NCI-H774 (cell line): ENCODE measurements at places on chromosomes 12 and 14.

DNA sequence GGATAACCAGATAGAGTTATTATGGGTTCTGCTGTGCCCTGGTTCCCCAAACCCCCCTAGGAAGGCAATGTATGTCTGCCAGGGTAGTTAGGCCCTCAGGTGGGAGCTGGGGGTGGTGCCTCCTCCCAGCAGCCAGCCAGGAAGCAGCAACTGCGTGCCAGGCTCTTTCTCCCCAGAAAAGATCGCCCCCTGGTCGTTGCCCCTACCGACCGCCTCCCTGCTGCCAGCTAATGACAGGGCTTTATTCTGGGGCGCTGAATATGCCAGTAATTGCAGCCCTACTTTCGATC, 36.3 kb downstream of the IQSEC3 start:
- no peak for DNase-seq

- peak; percentile 77 for DNase-seq
These were observed 228.1 kb upstream of the AMIGO2 start for GRCh38 chr12:47307680-47308399.

DNA sequence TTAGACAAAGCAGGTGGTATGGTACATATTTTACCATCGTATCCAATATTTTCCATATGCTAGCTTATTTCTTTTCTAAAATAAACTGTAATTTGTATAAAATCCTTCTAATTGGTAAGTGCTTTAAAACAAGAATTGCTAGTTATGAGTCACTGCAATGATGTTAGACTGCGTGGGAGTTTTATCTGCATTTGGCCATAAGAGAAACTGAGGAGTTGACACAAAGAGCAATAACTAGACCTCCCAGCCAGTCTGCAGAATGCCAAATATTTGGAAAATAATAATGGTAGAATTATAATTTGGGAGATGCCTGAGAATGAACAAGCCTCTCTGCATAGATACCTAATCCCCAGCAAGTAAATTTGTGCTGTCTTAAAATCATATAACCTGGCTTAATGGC, 61.7 kb upstream of the PTPRR start:
- no peak for DNase-seq

DNA sequence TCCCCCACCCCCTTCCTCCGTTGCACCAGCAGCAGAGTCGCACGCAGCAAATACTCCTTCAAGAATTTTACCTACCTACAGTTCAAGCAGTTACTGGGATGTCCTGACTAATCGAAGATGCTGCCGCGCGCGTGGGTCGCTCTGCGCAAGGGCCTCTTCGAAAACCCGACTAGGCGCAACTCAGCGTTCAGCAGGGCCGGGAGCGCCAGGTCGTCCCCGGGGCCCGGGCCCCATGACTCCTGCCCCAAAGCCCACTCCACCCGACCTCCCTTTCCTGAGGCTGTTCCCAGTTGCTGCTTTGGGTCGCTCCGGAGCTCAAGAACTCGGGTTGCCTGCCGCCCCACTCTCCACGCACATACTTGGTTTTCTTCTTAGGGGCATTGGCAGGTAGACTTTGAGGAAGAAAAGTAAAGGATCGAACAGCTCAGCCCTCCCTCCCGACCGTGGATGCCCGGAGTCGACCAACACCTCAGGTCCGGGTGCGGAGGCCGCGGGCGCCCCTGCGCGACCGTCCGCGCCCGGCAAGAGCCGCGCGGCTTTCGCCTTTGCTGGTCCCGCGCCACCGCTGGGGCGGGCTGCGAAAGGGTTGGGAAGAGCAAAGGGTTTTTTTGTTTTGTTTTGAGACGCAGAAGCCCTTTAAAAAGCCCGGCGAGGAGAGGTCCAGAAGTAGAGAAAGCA, 1.9 kb downstream of the BMP4 start:
- no peak for DNase-seq

GRCh38 chr14:76717508-76718290, 43.6 kb upstream of the VASH1 start:
- no peak for DNase-seq

GRCh38 chr14:90005441-90005840, 49.7 kb downstream of the TDP1 start:
- no peak for DNase-seq

GRCh38 chr12:83472350-83472749, 785.6 kb downstream of the TMTC2 start:
- DNase-seq = no peak

DNA sequence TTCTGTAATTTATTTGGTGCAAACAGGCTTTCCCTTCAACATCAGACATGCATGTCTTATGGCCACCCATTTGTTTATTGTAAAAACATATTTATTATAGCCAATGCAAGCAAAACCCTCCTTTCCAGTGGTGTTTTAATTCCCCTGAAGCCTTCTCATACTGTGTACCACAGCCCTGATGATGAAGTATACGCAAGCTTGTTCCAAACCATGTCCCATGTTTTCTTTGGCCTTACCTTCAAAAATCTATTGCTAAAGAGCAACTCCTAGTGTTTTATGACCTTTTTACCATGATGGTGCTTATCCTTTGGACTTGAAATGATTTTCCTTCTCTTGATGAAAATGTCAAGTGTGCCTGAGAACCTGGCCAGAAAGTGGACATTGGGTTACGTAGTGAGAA, 85.9 kb upstream of the CCDC91 start:
- no peak for DNase-seq

GRCh38 chr12:98771811-98772752, 127.0 kb downstream of the APAF1 start:
- no peak for DNase-seq

GRCh38 chr12:51351913-51352532, 5.5 kb upstream of the CELA1 start:
- DNase-seq = peak; percentile 53

GRCh38 chr14:26330982-26331381, 266.9 kb downstream of the NOVA1 start:
- DNase-seq = no peak

GRCh38 chr12:27221625-27222387, 22.3 kb upstream of the STK38L start:
- no peak for DNase-seq

DNA sequence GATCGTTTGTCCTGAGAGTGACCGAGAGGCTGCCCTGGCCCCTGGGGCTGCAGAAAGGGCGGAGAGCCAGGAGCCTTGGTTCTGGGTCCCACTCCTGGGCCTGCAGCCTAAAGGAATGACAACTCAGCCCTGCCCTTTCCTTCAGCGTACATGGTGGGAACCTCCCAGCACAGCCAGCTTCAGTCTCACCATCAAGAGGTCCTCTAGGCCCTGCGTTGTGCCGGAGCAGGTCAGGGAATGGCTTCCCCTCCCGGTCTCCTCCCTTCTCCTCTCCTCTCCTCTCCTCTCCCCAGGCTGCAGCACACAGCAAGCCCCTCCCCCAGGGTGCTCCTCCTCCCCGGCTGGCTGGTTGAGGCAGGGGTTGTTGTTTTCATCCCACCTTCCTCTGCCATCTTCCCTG, 44.6 kb upstream of the TUNAR start:
- DNase-seq = no peak

DNA sequence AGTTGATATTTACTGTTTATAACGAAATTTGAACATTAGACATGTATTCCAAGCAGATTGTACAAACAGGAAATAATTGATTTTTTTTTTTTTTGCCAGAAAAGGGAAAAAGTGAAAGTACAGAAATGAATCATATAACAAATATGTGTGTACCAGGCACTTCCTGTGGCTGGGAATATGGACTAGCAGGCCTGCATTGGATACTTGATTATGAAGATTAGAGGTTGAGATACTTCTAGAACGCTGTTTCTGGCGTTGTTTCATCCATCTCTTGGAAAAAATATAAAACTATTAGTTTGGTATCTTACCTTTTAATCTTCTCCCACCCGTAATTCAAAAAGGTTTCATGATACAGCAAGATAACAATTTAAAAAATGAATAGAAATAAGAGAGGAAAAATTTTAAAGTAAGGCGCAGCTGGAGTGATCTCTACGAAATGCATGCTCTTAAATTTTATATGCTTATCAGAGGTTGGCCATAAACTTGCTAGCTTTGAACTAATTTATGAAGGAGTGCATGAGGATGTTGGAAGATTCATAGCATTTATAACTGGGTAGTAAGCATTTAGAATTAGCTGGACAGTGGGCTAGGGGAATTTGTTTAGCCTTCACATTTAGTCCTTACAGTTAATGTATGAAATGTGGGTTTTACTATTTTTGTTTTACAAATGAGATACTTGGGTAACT, 90.8 kb downstream of the AEBP2 start:
- no peak for DNase-seq

DNA sequence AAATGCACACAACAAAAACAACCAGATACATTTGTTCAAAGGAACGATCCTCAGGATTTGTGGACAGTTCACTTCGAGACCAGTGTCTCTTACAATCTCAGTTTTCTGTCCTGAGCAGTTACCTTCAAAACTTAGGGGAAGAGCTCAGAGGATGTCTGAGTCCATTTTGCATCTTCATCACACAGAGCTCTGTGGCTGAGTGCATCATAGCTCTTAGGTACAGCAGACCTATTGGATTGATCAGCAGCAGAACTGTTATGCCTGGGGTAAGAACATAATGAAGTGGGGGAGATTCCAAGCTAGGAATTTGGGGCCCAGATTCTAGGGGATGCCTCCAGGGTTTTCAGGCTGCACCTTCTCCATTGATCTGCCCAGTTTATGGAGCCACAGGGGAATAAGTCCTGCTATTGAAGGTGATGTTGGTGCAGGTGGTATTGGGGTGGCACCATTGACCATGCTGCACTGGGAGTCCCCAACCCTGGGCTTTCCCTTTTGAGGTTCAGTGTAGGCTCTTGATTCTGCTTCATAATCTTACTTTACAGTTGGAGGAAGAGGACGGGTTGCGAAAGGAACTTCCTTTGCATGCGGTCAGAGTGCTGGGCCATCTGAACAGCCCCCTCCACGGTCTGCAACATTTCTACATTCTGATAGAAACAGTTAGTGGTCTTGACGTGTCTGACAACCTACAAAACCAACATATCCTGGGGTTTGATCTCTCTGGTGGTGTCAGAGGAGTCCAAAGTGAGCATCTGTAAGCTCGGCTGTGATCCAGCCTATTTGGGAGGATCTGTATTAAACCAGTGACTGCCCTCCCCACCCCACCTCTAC, 112.8 kb downstream of the CHST11 start:
- no peak for DNase-seq

GRCh38 chr12:53173085-53173715, 7.3 kb upstream of the ZNF740 start:
- DNase-seq = no peak

GRCh38 chr12:71663561-71664410, at the start of the genes THAP2 and ZFC3H1:
THAP2 (plus strand) TSS chr12:71664301; CDS start chr12:71664510, 209 bp downstream.
ZFC3H1 (minus strand) TSS chr12:71663848; CDS start chr12:71663610, 238 bp downstream.
- DNase-seq = peak; percentile 99

DNA sequence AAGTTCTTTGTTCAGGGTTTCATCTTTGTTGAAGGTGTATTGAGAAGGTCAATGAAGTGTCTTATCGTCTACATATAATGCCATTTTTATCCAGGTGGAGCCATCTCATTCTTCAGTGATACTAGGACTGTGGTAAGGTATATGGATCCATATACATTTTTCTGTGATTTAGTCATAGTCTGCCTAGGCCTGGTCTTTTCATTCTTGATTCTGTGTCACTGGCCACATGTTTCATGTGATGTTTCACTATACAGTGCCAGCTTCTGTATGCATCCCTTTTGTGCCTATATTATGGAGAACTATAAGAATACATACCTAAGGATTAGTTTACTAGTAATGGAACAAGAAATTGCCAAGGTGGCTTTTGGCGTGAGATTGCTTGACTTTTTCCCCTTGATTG, 40.5 kb downstream of the VEZT start:
- no peak for DNase-seq

DNA sequence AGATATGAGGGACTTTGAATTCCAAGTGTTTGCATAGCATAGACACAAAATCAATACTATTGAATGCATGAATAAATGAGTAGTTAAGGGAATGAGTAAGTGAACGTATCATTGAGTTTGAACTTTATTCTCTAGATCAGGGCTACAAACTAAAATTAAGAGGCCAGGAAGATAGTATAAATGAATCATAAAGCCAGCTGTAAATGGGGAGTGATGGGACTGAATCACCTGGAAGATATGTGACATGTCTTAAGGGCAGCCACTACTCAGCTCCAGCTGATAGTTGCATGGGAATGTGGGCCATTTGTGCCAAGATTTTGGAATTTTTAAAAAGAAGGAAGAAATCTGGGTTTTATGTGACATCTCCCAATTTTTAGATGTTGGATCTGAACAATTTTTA, 229.9 kb downstream of the AKAP6 start:
- DNase-seq = no peak

DNA sequence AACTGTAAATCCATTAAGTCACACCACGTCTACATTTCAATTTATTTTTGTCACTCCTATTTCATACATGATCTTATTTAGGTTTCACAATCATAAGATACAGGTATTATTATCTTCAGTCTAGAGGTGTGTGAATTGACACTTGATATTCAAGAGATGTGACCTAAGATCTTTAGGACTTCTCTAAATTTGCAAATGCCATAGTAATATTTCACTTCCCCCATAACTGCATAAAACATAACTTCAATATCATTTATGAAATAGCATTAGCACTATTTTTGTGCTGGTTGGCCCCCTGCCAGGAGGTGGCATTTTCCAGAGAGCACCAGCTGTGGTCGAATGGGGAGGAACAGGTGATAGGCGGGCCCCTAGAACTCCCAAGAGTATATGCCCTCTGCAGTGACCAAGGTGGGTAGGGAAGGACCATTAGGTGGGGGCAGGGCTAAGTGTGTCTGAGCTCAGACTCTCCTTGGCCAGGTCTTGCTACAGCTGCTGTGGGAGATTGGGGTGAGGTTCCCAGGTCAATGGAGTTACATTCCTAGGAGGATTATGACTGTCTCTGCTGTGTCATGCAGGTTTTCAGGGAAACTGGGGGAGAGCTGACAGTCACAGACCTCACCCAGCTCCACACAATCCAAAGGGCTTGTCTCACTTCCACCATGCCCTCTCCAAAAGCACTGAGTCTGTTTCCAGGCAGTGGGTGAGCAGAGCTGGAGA, 49.2 kb upstream of the ERGIC2 start:
- DNase-seq = no peak

- DNase-seq = no peak
These were observed 447.6 kb upstream of the SEL1L start for GRCh38 chr14:81981307-81981675.

- no peak for DNase-seq
These were observed 48.8 kb downstream of the CIT start for GRCh38 chr12:119828300-119828699.

GRCh38 chr12:76990716-76991115, 74.7 kb downstream of the E2F7 start:
- DNase-seq = no peak

DNA sequence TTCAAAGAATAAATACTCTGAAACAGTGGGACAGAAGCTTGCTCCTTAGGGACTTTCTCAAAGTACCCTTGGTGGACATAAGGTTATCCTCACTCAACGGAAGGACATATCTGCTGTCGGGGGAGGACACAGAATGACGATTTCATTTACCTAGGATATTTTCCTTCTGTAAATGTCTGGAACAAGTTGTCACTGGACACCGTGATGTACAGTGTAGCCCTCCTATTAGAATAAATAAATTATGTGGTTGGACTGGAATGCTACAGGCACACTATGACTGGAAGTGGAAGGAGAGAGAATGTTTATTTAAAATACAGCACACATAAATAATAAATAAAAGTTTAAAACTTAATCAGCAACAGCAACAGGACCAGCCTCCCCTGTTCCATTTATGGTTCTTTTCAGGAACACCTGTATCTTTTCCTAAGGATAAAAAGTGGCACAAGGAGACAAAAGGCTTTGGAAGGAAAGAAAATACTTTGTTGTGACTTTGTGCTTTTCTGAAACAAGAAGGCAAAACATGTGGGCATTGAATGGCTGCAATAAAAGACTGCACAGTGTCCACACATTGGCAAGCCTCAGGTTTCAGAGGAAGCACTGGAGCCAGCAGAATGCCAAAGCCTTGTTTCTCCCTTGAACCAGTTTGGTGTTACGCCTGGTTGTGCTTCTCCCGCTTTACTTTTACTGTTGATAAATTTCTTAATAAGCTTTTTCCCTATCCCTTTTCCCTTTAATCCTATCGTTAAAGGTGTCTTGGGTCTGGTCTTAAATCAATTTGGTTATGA, 36.8 kb downstream of the FGD4 start:
- no peak for DNase-seq
